H4 (cell line): ENCODE measurements at places on chromosomes 7 and 10. TPM values are rescaled to one million over a fixed set of nuclear protein-coding genes. Genes with fewer than 3 reads are reported as not detected.
A peak's percentile ranks its signal among the peaks of the same experiment; 100 is the strongest.

DNA sequence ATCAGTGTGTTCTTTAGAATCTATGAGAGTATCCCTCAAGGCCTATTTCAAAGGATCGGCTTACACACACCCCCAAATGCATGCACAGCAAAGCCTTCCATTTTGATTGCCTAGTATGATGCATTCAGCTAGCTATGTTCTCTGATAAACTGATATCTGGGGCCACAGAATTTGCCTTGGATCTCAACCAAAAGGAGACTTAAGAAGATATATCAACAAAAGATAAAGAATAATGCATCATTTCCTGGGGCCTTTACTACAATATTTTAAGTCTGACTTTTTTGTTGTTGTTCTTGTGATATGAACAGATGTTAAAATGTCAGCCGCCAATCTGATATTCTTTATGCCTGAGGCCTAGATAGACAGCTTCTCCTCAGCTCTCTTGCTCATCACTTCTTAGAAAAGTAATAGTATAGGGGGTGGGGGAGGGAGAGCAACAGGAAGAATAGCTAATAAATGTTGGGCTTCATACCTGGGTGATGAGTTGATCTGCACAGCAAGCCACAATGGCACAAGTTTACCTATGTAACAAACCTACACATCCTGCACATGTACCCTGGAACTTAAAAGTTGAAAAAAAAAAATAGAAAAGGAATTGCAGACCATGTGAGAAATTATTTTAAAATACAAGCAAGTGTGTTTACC lies 792.9 kb upstream of the GHITM start:
- no peak for DNase-seq

DNA sequence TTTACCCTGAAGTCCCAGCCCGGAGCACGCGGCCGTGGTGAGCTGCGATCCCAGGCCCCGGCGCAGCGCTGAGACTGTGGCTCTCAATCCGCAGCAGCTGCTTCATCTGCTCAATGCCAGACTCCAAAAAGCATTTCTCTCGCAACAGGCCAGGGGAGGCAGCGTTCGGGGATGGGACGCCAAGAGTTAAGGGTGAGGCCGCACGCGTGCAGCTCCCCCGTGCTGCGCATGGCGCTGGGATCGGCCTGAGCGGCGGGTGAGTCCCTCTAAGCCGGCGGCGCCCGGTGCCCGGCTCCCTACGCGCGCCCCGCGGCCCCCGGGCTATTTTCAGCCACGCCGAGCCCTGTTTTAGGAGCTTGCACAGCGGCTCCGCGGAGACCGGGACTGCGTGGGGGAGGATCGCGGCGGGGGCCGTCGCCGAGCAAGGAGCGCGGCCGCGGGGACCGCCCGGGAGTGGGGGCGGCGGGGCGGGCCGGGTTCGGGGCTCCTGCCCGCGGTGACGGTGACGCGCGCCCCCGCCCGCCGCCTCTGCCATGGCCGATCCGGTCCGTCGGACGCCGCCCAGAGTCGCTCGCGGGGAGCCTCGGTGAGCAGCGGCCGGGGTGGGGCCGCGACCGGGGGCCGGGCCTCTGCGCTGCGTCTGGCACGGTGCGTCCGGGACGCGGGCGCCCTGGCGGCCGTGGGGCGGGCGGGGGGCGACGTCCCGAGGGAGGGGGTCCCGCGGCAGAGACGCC lies 29.4 kb upstream of the JAKMIP3 start:
- no peak for DNase-seq

DNA sequence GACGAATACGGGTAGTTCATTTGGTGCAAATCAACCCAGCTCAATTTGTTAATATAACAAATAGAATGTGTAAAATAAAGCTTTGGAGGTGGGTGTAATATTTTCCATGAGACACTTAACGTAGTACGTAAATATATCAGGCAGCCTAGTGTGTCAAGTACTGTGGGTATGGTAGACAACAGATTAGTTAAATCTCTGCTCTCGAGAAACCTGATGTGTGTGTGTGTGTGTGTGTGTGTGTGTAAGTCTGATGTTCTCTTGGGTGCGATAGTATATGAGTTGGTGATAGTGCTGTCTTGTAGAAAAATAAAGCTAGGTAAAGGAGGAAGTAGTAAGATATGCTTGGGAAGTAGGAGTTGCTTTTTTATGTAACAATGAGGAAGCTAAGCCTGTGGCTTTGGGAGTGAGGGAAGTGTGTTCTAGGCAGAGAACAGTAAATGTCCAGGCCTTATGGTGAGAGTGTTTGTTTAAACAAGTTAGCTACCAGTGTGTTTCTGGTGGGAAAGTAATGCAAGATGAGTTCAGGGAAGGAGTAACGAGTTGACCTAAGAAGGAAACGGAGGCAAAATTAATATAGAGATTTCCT lies 26.1 kb downstream of the WAC start:
- no peak for DNase-seq

The RARRES2 gene
- total RNA-seq, result not detected in 2 replicates

DNA sequence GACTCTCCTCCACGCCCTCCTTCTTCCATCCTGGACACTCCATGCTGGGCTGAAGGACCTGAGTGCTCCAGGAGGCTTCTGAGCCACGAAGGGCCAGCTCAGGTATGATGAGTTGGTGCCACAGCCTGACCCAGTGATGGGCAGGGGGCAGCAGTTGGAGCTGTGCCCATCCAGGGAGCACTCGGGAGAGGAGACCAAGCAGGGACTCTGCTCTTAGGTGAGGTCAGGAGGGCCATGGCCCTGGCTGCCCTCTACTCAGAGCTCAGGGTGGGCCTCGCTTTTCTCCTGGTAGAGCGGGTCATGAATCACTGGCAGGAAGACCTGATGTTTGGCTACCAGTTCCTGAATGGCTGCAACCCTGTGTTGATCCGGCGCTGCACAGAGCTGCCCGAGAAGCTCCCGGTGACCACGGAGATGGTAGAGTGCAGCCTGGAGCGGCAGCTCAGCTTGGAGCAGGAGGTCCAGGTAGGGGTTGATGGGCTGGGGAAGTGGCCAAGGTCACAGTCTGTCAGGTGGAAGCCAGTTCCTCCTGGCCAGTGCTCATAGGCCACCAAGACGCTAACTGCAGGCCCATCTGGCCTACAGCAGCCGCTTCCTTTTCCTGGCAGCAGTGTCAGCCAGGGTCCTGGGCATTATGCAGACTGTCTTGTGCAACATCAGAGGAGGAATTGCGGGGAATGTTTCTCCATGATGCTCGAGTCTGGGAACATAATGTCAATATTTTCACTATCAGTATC lies 50.8 kb downstream of the ALOX5 start:
- no peak for DNase-seq

- no peak for DNase-seq
Observed at GRCh38 chr10:59648711-59649201, 60.9 kb downstream of the SLC16A9 start.

DNA sequence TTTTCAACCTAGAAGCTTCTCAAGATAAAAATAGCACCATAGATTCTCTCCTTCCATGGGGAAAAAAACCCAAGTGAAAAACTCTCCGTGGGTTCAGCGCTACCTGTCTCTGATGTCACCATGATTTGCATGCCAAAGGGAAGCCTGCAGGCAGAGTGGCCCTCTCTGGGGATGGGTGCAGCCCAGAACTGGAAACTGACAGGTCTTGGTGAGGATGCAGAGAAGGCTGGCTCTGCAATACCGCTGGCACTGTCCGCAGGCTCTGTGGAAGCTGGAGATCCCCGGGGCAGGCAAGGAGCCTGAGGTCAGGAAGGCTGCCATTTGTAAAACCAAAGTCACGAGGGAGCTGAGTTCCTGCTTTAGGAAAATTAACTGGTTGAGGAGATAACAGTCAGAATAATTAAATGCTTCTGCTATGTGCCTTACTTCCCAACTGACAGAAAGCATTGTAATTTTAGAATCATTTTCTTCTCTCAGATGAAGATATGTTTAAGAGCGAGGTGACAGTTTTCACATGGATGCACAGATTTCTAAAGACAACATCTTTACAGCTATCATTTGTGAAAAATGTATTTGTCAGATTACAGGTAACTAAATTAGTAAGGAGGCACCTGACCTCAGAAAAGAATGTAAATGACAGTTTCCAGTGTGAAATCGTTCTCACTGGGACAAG lies 731.5 kb upstream of the FZD8 start:
- no peak for DNase-seq

The NOLC1 gene
- 55.3 and 72.3 TPM in 2 replicates for total RNA-seq

- no peak for DNase-seq
Observed at GRCh38 chr7:964401-965231, 10.1 kb upstream of the ADAP1 start.

The ZCCHC24 gene
- total RNA-seq, result 8.7 and 8.8 TPM in 2 replicates

The NKX2-3 gene
- not detected in 2 replicates for total RNA-seq

- peak; percentile 31 for DNase-seq
Observed at GRCh38 chr7:98054585-98054984, 52.1 kb upstream of the LMTK2 start.

DNA sequence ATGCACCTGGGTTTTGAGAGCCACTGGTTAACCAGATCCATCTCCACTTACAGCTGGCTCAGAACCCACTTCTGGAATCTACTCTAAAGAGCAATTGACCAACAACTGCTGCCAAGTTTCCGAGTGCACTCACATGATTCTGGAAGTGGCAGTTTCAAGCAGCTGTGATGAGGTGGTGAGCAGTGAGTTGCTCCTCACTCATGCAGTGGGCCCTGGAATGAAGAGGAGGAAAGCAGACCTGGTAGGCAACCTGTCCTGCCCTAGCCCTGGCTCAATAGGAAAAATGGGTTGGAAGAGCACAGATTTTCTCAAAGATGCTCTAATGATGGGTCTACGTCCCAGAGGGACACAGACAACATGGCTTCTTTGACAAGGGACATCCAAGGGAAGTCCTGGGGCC lies 70.7 kb upstream of the NPY start:
- DNase-seq, result no peak

DNA sequence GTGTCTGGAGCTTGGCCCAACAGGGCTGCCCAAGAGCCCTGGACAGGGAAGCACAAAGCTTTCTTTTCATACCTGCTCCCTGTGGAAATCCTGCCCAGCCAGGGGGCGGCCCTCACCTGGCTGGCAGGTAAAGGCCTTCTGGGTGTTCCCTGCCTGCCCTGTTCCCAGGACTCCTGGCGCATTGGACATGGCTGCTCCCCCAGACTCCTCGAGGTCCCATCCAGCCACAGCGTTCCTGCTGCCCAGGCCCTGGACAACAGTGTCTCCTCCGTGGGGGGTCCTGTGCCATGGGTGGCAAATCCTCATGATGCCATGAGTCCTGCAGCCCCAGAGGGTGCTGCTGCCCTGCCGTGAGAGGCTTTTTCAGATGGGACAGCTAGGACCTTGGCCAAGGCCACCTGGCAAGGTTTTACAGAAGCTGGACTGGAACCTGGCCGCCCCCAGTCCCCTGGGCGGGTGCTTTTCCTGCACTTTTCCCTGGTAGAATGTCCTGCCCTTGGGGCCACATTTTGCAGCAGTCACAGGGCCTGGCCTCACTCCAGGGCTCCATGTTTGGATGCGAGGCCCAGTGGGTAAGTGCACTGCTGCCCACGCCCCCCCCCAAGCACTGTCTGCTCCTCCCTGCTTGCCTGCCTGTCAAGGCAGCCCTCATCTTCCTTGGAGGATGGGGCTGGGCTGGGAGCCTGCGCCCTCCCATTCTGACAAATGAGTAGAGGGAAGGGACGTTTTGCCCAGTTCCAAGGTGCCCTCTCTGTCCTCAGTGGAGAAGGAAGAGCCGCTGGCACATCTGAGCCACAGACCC lies 60.7 kb downstream of the LHPP start:
- no peak for DNase-seq

DNA sequence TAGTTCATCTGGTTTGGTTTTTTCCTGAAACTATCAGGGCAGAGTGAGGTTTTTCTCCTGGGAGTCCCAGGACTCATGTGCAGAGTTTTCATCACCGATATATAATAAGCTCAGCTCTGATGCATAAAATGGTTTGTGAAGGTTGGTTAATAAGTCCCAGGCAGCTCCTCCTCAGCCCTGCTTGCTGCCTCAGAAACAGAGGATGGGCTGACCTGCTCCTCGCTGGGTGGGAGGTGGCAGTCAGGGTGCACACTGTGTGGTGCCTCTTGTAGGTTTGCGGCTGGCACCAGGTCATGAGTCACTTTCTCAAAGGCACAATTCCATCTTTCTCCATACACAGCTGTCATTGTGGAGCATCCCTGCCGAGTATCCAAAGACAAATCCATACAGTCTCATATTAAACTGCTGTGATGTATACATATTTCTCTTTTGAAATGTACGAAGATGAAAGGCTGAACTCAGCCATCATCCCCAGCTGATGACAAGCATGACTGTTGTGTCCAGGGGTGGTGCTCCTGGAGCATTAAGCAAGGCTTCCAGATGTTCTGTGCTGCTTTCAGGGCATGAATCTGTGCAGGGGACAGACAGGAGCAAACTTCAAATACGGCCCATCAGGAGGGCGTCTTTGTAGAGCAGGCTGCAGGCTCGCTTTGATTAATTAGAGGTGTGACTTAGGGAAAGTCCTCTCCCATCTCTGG lies 125.7 kb upstream of the NPS start:
- no peak for DNase-seq

- peak; percentile 17 for DNase-seq
Observed at GRCh38 chr7:127047521-127047920, 205.2 kb downstream of the GRM8 start.

GRCh38 chr7:21414795-21415393 lies 13.0 kb upstream of the SP4 start:
- DNase-seq, result no peak
